ENCODE measurements at places on chromosomes 7 and 10.

DNA sequence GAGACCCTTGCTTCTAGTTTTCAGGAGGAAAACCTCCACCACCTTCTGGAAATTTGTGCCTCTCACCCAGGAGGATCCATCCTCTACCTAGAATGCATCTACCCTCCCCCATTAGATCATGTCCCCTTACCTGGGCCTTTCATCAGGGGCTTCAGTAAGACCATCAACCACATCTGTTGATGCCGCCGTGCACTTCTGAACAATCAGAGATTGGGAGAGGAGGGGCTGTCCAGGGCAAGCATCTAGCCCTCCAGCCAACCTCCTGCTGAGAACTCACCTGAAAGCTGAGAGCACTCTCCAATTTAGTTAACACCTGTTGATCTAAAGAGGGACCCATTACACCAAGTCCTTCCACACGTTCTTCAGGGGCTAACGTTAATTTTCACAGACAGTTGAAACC lies 57.6 kb upstream of the PIK3CG start:
- DNase-seq = no peak

- peak; percentile 74 for DNase-seq
Measured at GRCh38 chr7:70997261-70997660, 134.7 kb upstream of the GALNT17 start.

- no peak for DNase-seq
Measured at GRCh38 chr7:78904983-78905382, 548.5 kb downstream of the MAGI2 start.

DNA sequence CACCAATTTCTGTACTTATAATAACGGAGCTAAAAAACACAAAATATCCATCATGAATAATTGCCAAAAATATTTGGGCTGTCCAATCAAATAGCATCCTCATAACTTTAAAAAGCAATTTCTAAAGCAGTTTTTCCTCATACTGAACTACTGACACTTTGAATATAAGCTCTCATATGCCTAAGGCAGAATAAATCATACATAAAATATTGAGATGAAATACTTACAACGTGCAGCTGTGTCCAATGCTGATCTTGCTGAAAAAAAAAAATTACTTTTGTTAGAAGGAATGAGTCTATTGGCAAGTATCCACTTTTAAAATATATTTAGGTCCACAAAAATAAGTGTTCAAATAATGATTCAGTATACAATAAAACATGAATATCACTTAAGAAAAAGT lies 24.2 kb downstream of the FAM3C start:
- no peak for DNase-seq

DNA sequence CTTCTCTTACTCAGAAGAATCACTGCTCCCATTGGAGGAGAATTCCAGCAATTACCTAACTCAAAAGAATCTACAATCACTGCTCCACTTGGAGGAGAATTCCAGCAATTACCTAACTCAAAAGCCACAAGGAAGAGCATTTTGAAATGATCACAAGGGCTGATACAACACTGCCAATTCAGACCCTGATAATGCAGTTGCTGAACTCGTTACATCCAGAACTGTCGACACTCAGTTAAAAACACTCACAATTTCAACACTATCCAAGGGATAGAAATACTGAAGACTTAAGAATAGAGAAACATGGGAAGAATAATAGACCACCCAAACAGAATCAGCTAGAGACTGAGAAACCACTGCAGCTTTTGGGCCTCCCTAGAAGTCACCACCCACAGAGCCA lies 27.8 kb downstream of the AFAP1L2 start:
- DNase-seq = no peak

DNA sequence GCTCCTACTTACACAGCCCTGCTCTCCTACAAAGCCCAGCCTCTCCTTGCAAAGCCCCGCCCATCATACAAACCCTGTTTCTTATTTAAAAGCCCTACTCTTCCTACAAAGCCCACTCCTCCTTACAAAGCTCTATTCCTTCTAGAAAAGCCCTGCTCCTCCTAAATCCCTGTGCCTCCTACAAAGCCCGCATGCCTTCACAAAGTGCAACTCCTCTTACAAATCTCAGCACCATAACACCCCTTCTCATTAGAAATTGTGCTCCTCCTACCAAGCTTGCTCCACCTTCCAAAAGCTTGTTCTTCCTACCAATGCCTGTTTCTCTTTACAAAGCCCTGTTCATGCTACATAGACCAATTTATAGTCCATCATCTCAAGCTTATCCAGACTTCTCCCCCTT lies 66.1 kb downstream of the PCGF5 start:
- DNase-seq = no peak

GRCh38 chr10:31678139-31678536 lies 250.5 kb downstream of the ARHGAP12 start:
- DNase-seq = no peak

GRCh38 chr10:42879380-42880254 lies 97.0 kb downstream of the BMS1 start:
- DNase-seq = no peak

DNA sequence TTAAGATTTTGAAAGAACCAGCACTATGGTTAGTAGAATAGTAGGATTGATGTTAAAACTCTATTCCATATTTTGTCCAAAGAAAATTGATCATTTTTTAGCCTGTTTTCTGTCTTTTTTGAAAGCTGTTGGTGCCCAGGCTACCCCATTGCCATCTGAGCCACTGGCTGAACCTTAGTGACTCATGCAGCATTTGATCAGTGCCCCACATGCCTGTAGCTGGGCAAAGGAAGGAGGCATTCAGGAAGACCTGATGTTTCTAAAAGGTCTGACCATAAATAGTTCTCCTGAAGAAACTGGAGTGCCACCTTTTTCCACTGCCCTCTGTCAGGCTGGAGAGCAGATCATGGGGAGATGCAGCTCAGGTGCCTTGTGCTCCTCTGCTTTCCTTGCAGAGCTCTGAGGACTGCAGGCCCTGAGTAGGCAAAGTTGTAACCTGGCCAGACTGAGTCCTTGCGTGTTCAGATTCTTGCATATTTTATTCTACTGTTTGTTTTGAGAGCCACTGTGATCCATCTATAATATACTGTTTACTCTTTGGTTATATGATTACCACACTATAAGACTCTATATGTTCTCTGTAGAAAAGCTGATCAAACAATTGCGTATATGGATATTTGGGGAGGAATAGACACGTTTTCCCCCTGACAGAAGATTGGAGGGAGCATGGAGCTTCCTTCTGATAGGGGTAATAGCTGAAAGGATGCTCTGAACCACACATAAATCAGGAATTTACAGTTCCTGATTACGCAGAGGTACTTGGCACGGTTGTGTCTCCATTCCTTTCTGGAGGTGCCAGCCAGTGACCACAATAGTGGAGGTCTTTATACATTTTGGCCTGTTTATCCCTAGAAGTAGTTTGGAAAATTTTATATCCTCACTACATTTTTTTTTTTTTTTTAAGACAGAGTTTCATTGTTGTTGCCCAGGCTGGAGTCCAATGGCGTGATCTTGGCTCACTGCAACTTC lies 48.9 kb upstream of the GJD4 start:
- DNase-seq = no peak

DNA sequence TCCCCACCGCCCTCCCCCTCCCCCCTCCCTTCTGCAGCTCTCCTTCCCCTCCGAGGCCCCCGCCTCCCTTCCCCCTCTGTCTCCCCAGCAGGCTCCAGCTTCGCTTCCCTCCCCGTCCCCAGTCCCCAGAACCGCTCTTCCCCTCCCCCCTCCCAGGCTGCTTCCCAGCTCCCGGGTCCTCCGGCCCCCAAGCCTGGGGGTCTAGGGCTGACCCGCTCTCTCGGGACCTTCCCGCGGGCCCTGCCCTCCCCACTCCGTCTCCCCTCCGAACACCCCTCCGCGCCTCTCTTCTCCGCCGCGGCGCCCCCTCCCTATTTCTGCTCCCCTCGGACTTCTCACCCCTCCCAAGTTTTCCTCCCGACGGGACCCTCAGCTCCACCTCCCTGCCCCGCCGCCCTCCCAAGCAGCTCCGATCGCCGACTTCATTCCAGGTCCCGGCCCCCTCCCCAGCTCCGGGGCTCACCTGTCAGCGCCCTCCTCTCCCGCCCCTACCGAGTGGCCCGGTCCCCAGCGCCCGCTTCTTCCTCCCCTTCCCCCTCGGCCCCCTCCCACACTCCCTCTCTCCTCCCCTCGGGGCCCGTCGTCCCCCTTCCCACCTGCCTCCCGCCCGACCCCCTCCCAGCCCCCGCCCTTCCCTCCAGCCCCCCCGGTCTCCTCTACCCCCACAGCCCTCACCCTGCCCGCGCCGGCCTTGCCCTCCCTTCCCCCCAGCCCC lies 990 bp downstream of the ZNF467 start:
- DNase-seq = no peak

DNA sequence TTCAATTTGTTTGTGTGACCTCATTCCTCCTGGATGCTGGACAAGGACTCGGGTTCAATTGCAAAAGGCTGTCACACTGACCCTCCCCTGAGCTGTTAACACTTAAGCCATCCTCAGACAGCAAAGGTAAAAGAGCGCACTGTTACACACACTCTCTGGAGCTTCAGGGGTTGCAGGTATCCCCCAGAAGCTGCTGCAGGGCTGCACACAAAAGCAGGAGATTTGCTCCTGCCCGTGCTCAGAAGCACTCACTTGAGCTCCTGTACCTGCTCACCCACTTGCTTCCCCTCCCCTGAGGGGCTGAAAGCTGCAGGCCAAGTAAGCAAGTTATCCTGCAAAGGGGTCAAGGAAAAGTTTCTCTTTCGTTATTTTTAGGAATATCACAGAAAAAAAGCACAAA lies 886.2 kb upstream of the ZWINT start:
- DNase-seq = no peak

DNA sequence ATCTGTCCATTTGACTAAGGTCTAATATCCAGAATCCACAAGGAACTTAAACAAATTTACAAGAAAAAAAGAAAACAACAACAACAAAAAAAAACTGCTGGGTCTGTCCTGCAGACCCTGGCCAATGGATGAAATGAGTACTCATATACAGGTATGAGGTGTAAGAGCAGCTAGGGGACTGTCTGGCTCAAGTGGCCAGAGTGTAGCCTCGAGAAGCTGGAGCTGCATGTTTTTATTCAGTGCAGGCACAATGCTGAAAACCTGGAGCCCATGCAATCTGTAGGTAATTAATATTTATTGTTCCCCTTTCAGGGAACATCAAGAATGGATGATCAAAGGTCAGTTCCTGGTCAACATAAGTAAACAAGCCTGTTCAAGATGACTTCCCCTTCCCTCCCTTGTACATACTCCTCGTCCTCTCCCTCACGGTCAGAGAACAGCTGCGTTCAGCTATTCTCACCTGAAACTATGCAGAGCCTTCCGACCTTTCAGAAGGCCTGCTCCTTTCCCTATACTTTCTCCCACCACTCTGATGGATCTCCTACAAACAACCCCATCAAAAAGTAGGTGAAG lies 15.5 kb downstream of the CYP2C19 start:
- no peak for DNase-seq

GRCh38 chr10:15860692-15861201 lies 440 bp upstream of the MINDY3 start:
- DNase-seq = no peak

- no peak for DNase-seq
Measured at GRCh38 chr10:122421054-122421625, 33.3 kb upstream of the ARMS2 start.

DNA sequence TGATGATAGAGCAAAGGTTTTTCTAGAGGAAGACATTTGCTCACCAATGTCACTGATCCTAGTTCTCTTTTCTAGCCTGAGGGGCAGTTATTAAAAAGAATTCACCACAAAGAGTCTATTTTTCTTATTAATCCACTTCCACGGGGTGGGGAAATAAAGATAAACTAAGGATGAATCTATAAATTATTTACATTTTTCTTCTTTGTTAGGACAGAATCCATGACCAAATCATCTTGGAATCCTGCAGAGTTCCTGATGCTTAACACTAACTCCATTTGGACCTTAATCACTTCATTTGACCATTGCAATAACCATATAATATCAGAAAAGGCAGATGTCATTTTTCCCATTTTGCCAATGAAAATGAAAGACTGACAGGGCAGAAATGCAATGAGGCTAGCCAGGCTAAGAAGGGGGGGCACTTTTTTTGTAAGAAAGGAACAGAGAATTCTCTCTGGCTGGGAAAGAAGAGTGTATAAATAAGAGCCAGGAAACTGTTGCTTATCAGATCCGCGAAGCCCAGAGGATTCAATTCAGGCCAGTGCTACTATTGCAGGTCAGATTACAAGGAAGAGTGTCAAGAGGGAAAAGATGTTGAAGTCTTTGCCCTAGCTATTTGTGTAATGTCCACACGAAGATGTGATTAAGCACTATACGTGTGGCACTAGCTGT lies 433.2 kb downstream of the TNS3 start:
- DNase-seq = no peak

- DNase-seq = no peak
Measured at GRCh38 chr10:44471410-44471809, 86.5 kb upstream of the CXCL12 start.

- DNase-seq = no peak
Measured at GRCh38 chr7:87151002-87151728, 1.1 kb upstream of the DMTF1 start.

GRCh38 chr10:70886921-70887665 lies 1.3 kb downstream of the PCBD1 start:
- DNase-seq = no peak

DNA sequence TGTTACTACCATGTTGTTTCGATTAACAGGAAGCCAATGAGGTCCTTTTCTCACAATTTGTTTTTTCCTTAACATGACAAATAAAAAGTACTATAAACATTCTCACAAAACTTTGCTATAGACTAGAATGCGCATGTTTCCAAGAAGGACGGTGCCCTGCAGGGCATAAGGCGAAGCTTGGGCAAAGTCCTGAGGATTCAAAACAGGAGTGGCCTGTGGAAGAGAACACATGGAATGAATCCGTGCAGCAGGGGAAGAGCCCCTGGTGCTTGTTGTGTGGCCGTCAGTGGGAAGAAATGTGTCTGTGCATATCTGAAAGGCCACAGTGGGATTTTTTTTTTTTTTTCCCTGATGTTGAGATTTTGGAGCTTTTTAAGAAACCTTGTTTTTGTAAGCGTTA lies 67.6 kb downstream of the ITGA8 start:
- no peak for DNase-seq

GRCh38 chr7:145884716-145885514 lies 231.7 kb upstream of the CNTNAP2 start:
- no peak for DNase-seq

DNA sequence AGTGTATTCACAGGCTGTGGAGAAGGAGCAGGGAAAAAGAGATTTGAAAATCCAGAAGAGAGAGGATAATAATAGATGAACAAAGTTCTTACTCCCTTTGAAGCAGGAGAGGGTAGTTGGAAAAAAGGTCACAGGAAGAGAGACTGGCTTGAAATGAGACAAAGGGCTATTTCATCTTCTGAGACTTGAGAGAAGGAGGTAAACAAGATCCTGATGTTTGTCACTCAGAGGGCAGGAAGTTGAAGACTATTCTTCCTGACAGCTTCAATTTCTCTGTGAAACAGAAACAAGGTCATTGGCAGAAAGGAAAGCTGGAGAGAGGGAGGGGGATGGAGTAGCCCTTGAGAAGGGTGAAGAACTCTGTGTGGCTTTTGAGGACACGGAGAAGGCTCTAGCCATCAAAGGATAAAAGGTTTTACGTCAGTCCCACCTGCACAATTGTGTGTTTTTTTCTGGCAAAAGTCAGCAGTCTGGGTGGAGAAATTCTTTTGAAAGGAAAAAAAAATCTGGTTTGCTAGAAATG lies 216.1 kb upstream of the STEAP4 start:
- no peak for DNase-seq

- no peak for DNase-seq
Measured at GRCh38 chr10:52954407-52954806, 181.8 kb upstream of the MBL2 start.

Data from left forelimb (tissue), 1 donor.